CD4-positive, alpha-beta memory T cell (primary cell): ENCODE measurements at places on chromosomes 1 and 21. TPM values are rescaled to one million over a fixed set of nuclear protein-coding genes. Genes with fewer than 3 reads are reported as not detected.

Gene ANGPTL7
- not detected for total RNA-seq

GRCh38 chr1:205616563-205617293 lies 15.1 kb downstream of the ELK4 start:
- no peak for DNase-seq

Gene ACAP3
- total RNA-seq: 59.7 TPM

- no peak for DNase-seq
Measured at GRCh38 chr1:230303822-230304221, 122.3 kb downstream of the PGBD5 start.
